NCI-H526 treated with DMSO at 0.1 percent for 48 hours (cell line): ENCODE measurements at places on chromosomes 11 and 22.

- DNase-seq, result no peak
Observed at GRCh38 chr11:34757026-34757451, 136.1 kb downstream of the EHF start.

GRCh38 chr11:58940028-58940427, 740 bp downstream of the GLYATL1 start:
- DNase-seq, result no peak

- DNase-seq, result no peak
Observed at GRCh38 chr11:65393513-65394079, 7.2 kb downstream of the FRMD8 start.

DNA sequence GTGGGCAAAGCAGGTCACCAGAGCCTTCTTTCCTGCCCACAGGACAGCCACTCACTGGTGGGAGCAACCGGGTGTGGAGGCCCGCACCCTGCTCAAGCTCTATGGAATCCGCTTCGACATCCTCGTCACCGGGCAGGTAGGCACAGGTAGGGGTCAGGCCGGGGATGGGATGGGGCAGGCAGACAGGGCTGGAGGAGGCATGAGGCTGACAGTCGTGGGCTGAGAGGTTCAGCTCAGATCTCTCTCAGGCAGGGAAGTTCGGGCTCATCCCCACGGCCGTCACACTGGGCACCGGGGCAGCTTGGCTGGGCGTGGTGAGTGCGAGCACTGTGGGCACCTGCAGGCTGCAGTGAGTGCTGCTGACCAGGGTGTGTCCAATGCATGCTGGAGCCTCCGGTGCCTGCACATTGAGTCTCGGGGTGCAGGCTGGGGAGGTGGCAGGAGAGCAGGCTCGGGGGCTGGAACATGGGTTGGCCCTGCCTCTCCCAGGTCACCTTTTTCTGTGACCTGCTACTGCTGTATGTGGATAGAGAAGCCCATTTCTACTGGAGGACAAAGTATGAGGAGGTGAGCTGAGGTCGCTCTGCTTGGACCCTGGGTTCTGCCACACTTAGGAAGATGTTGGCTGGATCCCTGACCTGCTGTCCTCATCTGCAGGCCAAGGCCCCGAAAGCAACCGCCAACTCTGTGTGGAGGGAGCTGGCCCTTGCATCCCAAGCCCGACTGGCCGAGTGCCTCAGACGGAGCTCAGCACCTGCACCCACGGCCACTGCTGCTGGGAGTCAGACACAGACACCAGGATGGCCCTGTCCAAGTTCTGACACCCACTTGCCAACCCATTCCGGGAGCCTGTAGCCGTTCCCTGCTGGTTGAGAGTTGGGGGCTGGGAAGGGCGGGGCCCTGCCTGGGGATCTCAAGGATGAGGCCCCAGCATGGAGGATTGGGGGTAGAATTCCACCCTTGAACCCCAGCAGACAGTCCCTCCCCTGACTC, 6.3 kb downstream of the SLC7A4 start:
- no peak for DNase-seq

DNA sequence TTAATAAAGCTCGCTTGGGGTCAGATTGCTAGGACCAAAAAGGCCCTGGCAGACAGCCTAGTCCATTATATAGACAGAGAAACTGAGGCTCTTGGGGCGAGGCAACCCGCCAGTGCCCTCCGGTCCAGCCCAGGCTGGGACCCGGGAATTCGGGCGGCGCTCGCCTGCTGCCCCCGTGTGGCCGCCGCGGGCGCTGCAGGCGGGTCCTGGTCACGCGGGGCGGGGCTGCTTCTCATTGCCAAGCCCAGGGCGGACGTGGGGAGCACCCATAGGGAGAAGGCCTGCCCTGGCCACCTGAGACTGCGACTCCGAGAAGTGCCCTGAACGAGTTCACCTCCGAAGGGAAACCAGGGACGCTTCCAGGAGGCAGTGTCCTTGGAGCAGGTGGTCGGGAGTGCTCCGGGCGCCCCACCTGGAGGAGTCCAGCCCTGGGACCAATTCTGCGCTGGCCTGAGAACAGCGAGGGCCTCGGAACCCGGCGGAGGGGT, 36.0 kb upstream of the CSNK1E start:
- DNase-seq, result no peak

GRCh38 chr11:64935359-64936081, at the start of gene GPHA2:
Gene GPHA2, minus strand, starts transcription at chr11:64935893. Its CDS starts 433 bp downstream, at chr11:64935460.
- DNase-seq, result no peak

DNA sequence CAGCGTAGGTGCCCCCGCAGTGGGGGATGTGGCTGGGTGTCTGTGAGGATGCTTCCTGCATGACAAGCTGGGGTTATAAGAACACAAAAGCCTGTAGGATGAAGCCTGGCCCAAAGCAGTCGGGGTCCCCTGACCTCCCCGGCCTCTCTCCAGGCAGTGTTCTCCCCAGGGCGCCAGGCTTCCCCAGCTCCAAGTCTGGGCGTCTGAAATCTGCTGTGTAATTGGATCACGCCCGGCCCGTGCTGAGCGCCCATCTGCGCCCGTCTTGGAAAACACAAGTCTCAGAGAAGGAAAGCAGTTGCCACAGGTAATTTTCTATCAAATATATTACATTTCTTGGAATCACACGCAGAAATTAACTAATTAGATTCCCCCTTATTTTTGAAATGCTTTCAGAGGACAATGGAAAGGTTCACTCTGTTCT, 233.3 kb downstream of the CTTN start:
- no peak for DNase-seq

DNA sequence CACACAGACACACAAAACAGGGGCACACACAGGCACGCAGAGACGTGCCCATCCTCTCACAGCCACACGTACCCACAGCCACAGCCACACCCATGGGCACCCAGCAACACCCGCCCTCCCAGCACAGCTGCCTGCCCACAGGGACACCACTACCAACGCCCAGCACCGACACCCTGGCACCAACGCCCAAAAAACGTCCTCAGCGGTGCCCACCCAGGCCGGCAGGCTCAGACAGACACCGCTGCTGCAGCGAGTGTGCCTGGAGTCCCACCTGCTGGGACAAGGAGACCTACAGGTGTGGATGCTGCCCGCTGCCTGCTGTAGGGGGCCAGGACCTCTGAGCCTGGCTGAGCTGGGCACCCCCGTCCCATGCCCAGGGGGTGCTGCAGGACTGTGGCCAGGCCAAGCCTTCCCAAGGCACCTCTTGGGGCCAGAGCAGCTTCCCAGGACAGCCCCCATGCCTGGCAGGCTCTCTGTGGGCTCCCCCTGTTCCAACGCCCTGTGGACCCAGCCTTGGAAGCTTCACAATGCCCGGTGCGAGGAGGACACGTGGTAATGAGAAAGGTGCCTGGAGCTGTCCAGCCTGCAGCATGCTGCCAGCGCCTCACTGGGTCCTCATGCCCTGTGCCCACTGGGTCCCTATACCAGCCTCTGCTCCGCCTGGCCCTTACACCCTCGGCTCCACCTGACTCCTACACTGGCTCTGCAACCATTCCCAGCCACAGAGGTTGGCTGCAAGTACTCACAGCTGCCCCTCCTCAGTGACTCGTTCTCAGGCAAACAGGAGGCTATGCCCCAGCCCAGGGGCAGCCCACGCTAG, 45.8 kb upstream of the TH start:
- DNase-seq, result peak; percentile 66

- DNase-seq, result no peak
Observed at GRCh38 chr22:30239488-30240405, 6.8 kb downstream of the LIF start.

GRCh38 chr11:31796499-31797189, 14.5 kb downstream of the PAX6 start:
- DNase-seq, result no peak

GRCh38 chr22:21683401-21683811, 17.6 kb downstream of the PPIL2 start:
- no peak for DNase-seq

- DNase-seq, result no peak
Observed at GRCh38 chr11:116563712-116564047, 209.1 kb downstream of the BUD13 start.

GRCh38 chr11:45233121-45233803, 52.9 kb downstream of the SYT13 start:
- peak; percentile 44 for DNase-seq

DNA sequence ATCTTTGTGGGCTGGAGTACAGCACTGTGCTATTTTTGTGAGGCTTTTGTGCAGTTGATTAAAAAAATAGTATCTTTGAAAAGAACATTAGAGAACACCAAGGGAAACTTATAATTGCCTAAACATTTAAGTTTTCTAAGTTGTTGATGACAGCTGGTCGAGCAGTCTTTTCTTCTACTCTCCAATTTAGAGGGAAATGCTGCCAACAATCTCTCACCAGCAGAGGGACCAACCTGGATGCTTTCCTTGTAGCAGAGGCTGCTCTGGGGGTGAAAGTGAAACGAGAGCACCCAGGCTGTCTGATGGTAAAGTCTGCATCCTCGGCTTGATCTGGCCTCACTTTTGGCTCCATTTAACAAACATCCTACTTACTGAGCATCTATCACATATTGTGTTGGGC, 1286.5 kb upstream of the TENM4 start:
- no peak for DNase-seq

DNA sequence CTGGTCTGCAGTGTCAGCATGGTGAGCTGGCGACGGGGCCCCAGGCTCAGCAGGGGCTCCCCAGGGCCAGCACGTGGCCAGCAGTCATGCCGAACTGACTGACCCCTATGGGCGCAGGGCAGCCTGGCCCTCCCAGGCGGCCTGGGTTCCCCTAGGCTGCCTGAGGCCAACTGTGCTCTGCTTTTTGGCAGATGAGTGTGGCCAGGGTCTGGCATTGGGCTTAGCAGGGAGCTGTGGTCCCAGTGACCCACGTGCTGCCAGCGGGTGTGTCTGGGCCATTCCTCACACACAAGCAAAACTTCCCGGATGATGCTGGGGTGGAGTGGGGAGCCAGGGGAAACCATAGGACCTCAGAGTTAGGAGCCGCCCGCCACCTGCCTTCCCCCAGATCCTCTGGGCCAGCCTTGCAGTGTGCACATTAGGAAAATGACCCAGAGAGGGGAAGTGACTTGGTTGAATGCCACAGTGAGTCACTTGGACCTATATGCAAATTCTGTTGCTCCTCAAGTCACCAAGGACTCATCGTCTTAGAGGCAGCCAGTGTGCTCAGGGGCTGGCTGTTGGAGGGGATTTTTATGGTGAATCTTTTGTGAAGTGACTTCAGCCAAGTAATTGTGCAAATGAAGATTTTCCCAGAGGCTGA, 6.5 kb downstream of the ADORA2A start:
- DNase-seq, result no peak

- no peak for DNase-seq
Observed at GRCh38 chr11:121592708-121593107, 139.9 kb upstream of the SORL1-AS1 start.

DNA sequence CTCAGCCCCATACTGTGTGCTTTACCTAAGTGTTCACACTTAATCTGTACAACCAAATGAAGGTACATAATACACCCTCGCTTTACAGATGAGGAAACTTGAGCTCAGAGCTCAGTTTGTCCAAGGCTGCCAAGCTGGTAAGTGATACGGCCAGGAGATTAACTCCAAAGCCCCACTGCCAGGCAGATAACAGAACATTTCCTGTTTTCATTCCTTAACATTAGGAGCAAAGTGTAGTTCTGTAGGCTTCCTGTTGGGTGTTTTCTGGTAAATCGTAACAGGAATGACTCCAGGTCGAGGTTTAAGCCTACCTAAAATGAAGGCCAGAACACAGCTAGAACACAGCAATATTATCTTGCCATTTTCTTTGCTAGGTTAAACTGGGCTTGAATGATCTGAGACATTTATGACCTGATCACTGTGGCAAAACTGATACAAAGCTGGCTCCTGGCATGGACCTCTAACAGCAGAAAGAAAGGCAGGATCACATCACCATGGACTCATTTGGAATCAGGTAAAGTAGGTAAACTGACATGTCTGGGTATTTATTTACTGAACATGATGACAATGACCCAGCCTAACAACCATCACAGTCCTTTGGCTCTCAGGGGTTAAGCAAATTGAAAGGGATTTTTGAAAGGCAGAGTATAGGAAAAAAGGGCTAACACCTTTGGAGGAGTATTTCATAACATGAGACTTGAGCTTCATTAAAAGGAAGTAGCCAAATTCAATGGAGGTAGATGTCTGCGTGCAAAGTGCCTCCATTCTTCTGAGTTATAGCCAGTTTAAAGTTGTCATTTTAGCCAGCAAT, 3.9 kb upstream of the NUP50 start:
- no peak for DNase-seq

GRCh38 chr11:17273211-17273610, 3.3 kb upstream of the NUCB2 start:
- no peak for DNase-seq

DNA sequence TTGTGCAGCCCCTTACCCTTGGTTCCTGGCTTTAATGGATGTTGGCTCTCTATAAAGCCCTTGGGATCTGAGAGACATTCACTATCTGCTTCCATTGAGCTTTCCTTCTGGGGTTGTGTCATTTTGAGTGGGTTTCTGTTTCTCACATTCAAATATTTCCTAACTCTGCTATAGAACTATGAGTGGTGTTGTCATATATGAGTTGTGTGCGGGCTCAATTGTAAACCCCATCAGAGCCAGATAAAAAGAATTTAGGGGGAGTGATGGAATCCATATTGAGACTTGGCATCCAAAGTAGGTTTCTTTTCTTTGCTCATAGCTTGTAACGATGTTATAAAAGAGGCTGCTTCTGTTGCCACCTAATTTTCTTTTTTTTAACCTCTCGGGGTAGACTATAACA, 41.8 kb upstream of the SPON1 start:
- DNase-seq, result no peak

DNA sequence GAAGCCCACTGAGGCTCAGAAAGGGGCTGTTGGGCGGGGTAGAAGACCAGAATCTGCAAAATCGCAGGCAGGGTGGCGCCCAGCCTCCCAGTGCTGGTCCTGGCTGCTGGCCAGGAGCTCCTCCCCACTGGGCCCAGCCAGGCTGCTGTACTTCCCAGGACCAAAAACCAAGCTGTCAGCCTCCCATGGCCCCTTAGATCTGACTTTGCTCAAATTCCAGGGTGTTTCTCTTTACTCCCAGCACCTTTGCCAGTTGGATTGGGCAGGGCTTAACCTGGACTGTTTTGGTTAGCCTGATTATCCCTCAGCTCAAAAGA, 44.2 kb upstream of the WEE1 start:
- no peak for DNase-seq

- DNase-seq, result no peak
Observed at GRCh38 chr11:64871492-64871891, 6.9 kb downstream of the EHD1 start.

GRCh38 chr22:11627436-11627797, 3900.6 kb upstream of the OR11H1 start:
- no peak for DNase-seq
